Pons (tissue), 1 donor: ENCODE measurements at places on chromosomes 4 and X.

- no peak for DNase-seq
Observed at GRCh38 chrX:41064018-41064417, 21.2 kb upstream of the USP9X start.

GRCh38 chr4:184376126-184376838 lies 98.1 kb downstream of the IRF2 start:
- no peak for DNase-seq

- no peak for DNase-seq
Observed at GRCh38 chr4:48483006-48483776, at the start of gene SLC10A4. TSS of gene SLC10A4 (plus strand) at chr4:48483343. CDS start at chr4:48483562, 219 bp downstream.

DNA sequence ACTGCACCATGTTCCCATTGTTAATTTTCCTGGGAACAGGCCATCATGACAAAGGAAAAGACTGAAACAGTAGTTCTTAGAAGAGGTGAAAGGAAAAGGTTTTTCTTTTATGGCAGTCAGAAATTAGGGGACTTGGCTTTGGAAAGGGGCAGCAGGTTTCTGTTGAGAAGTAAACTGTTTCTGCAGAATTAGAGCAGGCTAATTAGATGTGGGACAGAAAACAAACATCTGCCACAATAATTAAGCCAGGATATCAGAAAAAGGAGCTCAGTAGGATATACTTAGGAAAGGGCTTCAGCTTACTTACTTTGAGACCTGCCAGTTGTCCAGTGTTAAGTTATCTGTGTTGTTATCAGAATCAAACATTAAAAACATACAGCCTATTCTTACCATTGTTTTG lies 36.7 kb upstream of the STPG2 start:
- no peak for DNase-seq

- DNase-seq, result peak; percentile 10
Observed at GRCh38 chrX:41621222-41621723, 67.5 kb upstream of the GPR34 start.

DNA sequence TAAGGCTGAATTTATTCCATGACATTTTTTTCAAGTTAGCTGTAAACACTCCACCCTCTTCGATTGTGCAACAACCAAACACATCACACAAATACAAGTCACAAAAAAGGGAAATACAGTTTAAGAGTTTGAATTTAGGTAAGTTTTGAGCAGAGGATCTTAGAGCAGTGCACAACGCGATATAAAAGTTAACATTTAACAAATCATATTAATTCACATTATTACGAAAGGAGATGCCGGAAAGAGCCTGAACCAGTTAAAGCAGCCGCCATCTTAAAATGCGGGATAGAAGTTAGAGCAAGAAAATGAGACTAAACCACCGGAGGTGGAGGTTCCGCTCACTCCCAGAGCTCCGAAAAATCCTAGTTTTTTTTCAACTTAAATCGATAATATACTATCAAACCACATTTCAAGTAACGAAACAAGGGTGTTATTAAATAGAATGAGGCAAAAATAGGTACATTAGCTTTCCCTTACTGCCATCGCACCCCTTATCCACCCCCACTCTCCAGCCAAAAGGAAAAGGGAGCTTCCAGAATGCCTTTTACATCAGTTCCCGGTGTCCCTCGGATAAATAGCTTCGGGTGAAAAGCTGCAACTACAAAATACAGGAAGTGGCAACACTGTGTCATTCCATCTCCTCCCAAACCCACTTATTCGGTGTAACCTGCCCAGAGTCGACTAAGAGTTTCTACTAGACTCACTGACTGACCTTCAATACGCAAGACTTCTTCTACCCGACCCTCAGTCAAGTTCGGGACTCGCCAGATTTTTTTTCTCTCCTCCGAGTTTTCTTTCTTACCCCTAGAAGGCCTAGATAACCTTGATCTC lies 1.9 kb downstream of the UBE2D3 start:
- peak; percentile 81 for DNase-seq

DNA sequence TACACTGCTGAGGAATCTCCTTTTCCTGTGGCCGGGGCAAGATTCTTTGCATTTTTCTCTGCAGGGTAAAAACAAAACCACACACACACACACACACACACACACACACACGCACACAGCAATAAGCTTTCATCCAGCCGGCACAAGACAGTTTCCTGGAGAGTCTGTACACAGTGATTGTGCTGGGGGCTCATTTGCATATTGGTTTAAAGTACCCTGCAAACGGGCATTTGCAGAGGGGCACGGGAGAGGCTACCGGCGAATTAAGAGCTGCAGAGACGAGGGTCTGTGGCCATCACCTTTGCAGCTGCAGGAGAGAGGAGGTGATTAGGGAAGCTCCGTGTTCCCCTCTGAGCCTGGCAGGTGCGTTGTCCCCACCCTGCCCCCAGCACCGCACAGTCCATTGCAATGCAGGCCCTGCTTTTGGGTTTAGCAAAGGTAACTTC lies 219.9 kb downstream of the SHOX start:
- no peak for DNase-seq
